ENCODE measurements at places on chromosomes 7 and 10.

DNA sequence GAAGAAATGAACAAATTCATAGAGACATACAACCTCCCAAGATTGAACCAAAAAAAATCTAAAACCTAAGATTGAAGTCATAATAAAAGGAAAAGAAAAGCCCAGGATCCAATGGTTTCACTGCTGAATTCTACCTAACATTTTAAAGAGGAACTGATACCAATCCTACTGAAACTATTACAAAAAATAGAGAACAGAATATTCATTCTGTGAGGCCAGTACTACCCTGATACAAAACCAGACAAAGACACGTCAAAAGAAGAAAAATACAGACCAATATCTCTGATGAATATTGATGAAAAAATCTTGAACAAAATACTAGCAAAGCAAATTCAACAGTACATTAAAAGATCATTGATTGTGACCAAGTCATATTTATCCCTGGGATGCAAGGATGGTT, 128.5 kb upstream of the STEAP1 start:
- no peak for DNase-seq

GRCh38 chr7:104412911-104413310, 84.5 kb downstream of the LHFPL3 start:
- DNase-seq: no peak

GRCh38 chr10:131450216-131450765, 138.8 kb upstream of the TCERG1L start:
- no peak for DNase-seq

- DNase-seq: no peak
Measured at GRCh38 chr10:72245949-72246525, 27.7 kb upstream of the DDIT4 start.

- DNase-seq: no peak
Measured at GRCh38 chr10:44899450-44900080, 11.6 kb upstream of the TMEM72 start.

GRCh38 chr10:133275684-133276092, 980 bp downstream of the ADAM8 start:
- DNase-seq: peak; percentile 42

GRCh38 chr10:97153270-97153850, 32.4 kb downstream of the SLIT1 start:
- no peak for DNase-seq

GRCh38 chr10:126302476-126302756, 85.9 kb downstream of the ADAM12 start:
- no peak for DNase-seq

- DNase-seq: no peak
Measured at GRCh38 chr7:130950741-130951140, 216.7 kb upstream of the KLF14 start.

DNA sequence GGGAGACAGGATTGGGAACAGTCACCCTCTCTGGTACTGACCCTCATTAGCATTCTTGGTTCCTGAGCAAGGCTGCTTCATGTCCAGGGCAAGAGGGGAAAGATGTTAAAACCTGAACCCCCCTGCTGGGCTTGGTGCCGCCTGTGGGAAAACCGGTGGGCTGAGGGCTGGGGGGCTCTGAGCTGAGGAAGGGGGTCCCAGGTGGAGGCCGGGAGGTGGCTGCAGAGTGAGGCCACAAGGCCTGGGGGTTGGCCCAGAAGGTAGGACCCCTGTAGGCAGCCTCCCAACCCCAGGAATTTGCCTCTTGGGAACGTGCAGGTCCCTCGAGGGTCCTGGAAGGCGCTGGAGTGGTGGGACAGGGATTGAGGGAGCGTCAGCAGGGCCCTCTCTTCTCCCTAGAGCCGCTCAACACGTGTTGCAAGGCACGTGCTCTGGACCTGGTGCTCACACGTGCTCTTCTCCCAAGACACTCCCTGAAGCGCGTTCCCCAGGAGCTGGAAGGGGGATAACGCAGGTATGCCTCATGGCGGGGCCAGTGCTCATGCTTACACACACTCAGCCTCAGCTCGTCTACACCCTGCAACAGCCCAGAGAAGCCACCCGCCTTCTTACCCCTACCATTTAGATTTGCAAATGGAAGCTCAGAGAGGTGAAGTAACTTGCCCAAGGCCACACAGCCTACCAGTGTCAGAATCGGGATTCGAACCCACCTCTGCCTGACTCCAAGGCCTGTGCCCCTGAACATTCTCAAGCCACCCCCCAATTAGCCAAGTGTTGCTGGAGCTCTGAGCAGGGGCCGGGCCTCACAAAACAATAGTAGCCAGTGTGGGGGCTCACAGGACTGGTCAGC, 64.4 kb downstream of the LHPP start:
- no peak for DNase-seq

GRCh38 chr10:9211228-9211627, 1156.7 kb downstream of the GATA3 start:
- no peak for DNase-seq

- DNase-seq: no peak
Measured at GRCh38 chr7:108463613-108464012, 7.4 kb upstream of the NRCAM start.

- DNase-seq: no peak
Measured at GRCh38 chr7:83166781-83167180, 4.1 kb upstream of the PCLO start.

- DNase-seq: no peak
Measured at GRCh38 chr7:108592646-108593201, 23.1 kb downstream of the DNAJB9 start.

DNA sequence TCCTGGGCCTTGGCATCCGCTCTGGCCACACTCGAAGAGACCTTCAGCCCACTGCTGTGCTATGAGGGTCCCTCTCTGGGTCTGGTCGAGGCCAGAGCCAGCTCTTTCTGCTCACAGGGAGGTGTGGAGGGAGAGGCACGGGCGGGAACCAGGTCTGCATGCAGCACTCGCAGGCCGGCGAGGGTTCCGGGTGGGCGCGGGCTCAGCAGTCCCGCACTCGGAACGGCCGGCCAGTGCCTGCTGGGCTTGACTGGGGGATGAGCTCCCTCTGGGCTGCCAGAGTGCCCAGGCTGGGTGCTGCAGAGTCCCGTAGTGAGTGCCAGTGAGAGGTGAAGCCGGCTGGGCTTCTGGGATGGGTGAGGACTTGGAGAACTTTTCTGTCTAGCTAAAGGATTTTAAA, 882.7 kb downstream of the XPNPEP1 start:
- no peak for DNase-seq

DNA sequence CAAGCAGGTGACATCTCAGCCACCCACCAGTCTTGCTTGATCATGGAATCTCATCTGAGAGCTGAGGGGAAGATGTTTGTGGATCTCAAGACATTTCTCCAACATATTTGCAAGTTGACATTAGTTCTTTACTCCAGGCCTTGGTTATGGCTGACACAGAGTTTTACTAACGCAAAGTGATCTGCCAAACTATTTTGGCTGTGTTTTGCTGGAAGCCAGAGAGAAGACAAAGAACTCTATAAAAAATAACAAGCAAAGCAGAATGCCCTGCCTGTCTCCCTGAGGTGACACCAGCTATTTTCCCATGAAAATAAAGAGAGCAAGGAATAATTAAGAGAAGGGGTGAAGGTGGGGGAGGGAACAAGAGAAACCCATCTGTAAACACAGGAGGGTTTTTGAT, 286.4 kb downstream of the WDR11 start:
- no peak for DNase-seq

- DNase-seq: no peak
Measured at GRCh38 chr7:6346581-6346980, 74.2 kb upstream of the CYTH3 start.

GRCh38 chr10:33534416-33534815, 199.9 kb upstream of the NRP1 start:
- no peak for DNase-seq

DNA sequence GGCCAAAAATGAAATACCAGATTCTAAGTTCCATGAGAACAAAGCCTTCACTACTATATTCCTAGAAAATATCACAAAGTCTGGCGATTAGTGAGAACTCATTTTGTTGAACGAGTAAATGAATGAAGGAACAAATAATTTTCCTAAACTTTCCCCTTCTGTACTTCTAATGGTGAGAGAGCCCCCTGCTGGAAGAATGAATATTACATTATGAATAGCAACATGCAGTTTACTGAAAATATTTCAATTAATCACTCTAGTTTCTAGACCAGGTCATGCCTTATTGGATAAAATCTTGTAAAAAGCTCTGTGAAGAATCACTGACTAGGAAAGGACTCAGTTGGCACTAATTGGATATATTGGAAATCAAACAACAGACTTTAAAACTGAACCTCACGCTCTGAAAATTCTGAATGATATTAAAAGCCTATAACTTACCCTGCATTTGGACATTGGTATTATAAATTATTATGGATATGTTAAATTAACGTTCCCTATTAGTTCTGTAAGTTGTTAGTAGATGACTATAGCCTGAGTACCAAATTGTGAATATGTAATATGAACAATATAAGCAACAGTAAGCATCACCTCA, 32.4 kb upstream of the MTPN start:
- DNase-seq: peak; percentile 5

DNA sequence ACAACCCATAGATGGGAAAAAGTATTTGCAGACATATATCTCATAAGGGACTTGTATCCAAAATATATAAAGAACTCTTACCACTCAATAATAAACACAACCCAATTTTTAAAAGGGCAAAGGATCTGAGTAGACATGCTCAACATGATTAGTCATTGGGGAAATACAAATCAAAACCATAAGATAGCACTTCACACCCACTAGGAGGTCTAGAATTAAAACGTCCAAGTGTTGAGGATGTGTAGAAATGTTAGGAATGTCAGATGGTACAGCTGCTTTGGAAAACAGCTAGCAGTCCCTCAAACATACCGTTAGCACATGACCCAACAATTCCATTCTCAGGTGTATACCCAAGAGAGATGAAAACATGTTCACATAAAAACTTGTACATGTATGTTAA, 8.3 kb downstream of the PSTK start:
- no peak for DNase-seq

- DNase-seq: no peak
Measured at GRCh38 chr7:79410345-79410744, 43.1 kb downstream of the MAGI2 start.

- DNase-seq: no peak
Measured at GRCh38 chr7:87231711-87232110, 12.2 kb upstream of the TMEM243 start.

DNA sequence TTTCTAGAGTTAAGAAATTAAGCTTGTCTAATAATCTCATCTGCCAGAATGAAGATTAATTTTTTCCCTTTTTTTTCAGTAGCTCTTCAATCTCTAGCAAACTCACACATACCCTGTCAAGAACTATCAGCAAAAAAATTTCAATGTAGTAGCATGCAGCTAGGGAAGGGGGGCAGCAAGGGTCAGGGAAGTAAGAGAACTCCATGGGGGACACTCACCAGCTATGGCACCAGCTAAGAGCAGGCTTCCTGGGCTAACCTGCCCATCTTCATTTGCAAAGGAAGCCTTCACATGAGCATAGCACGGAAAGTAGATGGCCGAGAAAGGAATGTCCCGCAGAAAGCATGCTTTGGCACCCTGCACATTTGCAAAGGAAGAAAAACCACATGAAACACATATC, 190.4 kb downstream of the SLC25A13 start:
- no peak for DNase-seq

DNA sequence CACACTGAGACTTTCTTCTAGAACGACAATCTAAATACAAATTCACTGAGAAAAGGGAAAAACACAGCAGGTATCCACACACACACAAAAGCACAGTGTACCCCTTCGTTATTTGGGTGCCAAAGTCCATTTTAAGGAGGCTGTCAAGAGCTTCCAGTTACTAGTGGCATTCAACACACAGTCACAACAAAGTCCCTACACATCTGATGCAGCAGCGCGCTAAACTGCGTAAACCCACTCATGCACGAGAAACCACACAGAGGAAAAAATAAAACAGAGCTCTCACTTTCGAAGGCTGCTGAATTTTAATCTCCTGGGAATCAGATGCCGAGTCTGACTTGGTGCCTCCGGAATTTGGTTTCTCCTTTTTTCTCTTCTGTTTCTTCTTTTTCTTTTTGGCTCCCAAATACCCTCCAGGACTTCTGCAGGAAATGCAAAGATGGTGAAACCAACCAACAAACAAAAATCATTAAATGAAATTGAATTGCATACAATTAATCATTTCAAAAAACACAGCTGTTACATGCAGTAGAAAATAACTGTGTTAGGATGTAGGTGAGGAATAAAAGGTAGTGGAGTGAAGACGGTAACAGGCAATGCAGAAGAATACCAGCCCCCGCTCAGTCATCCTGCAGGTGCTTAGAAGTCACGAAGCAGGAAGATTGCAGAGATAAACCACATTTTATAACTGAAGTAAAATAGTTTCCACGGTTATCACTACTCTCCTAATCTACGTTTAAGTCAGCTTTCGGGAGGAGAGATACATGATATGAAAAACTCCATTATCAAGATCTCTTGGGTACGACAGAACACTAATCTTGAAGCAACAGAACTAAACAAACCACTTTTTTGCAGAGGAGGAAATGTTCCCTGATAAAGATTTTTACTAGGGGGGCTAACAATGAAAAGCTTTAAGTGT, 27.1 kb downstream of the NMT2 start:
- DNase-seq: no peak

GRCh38 chr7:23531050-23531793, 559 bp downstream of the TRA2A start:
- peak; percentile 47 for DNase-seq

DNA sequence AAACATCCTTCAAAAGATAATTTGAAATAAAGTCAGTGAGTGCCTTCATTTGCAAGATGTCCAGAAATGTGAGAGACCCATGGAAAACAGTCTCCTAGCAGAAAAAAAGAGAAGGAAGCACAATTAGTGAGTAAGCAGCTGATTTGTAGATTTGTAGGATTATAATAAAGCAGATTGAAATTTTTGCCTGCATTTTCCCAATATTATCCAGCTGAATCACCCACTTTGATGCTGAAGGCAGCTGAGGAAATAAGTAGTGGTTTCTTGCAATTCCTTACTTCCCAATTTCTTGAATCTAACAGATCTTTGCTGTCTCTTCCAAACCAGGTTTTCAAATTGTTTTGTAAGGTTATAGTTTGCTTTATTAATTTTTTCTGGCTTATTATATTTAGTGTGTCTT, 181.4 kb downstream of the GNAT3 start:
- DNase-seq: no peak

- no peak for DNase-seq
Measured at GRCh38 chr10:77686650-77687417, 49.2 kb upstream of the KCNMA1 start.

DNA sequence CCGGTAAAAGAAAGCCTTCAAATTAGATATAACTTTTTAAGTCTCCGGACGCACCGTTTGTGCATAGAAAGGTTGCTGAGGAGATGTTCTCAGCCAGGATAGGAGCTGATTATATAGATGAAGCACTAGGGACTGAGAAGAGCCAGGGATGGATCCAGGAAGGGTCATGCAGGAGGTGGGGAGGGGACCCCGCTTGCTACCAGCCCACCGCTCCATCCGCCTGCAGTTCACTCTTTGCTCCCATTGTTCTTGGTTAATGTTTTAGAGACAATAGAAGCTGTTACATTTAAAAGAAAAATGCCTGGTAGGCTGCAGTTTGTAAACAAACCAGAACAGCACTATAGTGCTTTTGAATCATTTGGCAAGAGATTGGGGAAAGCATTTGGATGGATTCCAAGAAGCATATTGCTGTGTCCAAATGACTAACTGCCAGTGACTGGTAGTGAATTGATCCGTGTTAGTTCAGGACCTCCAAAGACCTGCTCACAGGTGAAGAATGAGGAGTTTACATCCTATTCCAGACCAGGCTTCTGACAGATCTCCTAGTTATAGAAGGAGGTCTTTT, 175.9 kb upstream of the TAC1 start:
- no peak for DNase-seq
